ENCODE measurements at places on chromosomes 3 and 15.

GRCh38 chr3:150531775-150532174 lies 14.5 kb downstream of the SERP1 start:
- no peak for DNase-seq

DNA sequence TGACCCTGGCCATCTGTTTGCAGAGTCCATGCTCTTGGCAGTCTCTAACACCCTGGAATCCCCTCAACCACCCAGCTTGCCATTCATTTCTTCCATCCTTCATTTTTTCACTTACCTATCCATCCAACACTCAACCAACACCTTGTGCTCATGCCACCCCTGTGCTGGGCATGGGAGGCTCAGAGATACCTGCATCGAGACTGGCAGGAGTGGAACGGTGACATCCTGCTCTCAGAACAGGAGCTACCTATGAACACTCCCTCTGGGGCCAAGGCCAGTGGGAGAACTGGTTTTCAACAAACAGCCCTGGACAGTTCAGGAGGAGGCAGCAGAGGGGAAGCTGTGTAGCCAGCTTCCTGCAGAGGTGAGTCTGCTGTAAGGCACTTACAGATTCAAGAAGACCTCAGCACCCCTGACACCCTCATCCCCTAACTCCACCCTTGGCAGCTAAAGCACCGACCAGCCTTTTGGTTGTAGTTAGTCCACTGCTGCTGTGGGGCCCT lies 19.5 kb upstream of the ATP2B2 start:
- no peak for DNase-seq

DNA sequence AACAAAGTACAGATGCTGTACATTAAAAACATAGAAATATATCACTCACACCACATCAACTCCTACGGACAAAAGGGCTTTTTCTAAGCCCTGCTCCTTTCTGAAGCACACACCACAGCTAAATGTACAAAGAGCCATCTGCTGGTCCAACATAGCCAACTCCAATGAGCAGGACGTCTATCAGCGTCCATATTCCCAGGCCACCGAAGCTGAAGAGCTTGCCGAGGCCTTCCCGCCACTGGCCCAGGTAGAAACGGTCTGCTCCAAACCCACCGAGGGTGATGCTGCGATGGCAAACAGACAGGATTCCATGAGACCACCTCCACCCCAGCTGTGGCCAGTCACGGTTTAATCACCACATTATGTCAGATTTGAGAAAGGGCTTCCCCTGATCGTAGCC lies 9.8 kb downstream of the TM2D3 start:
- no peak for DNase-seq

DNA sequence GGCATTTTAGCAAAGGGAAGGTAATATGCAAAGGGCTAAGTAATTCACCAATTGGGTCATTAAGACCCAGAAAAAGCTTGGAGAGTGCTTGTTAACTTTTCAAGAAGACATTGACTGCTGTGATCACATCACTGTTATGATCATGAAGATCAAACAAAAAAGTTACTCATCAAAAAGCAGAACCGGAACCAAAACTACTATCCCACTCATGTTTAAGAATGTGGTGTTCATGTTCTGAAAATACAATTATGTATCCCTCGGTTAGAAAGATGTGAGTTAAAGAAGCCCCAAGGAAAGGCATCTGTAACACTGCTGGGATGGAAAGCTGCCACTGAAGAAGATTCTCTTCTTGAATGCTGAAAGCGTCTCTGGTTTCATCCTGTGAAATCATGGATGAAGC lies 32.6 kb downstream of the BBX start:
- no peak for DNase-seq

- DNase-seq, result no peak
Measured at GRCh38 chr3:137970914-137971831, 38.8 kb upstream of the CLDN18 start.

DNA sequence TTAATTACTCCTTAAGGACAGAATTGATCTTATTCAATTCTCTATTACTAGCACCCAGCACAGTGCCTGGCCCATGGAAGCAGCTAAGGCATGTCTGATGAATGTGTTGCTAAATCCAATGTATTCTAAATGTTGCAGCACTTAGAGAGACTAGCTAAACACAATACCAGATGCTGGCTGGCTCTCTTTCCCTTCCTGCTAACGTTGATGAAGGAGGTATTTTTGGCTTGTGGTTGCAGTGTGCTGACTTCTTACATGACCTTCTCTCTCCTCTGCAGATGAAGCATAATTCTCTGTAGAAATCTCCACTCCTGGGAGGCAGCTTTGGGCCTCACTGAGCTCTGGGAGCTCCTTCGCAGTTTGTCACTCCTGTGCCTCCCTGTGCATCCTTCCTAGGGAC lies 183.6 kb downstream of the PEX5L start:
- DNase-seq, result no peak

- DNase-seq, result no peak
Measured at GRCh38 chr3:28544236-28544635, 195.6 kb upstream of the AZI2 start.

DNA sequence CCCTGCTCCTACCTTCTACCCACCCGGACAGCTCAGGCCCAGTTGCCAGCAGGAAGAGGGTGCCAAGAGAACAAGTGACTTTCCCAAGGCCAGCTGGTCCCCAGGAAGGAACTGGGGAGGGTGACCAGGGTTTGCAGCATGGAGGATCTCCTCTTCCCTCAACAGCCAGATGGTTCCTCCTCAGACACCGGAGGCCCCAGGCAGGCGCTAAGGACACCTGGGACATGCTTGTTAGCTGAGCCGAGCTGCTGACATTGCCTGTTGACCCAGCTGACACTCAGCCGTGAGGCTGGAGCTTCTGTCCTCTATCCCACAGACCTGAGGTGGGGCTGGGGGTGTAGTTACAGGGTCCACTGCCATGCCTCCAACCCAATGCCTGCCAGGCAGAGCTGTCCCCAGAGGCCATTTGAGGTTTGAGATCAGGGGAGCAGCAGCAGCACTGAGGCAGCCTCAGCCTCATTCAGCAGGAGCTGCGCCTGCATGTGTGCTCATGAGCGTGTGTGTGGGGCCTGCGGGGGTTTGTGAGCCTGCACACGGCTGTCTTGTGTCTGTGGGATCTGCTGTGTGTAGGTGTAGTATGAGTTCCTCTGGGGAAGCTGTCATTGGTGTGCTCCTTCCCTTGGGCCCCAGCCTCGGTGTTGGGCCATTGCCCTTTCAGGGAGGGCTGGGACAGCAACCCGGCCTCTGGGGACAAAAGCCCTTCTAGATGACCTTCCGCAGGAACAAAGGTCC lies 7.1 kb downstream of the CPLX3 start:
- DNase-seq, result no peak

- DNase-seq, result no peak
Measured at GRCh38 chr15:62569460-62570404, 404.6 kb upstream of the C2CD4B start.

DNA sequence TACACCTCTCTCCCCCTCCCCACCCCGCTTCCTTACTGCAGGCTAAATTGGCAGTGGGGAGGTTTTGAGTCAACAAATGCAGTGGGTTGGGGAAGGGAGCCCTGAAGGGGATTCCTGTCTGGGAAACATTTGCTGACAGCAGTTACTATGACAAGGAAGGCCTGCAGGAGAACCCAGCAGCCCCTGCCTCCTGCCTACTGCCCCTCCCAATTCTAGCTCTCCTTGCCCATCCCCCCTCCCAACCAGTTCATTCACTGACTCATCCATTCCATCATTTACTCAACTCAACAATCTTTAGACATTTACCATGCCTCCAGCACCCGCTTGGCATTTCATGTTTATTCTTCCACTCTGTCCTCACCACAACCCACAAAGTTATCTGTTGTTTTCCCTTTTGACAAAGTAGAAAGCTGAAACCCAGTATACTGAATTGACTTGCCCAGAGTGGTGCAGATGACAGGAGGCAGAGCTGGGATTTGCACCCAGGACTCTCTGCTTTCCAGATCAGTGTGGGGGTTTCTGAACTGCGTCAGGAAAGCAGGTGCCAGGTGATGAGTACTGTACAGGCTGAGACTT lies 75.0 kb downstream of the MAGEF1 start:
- no peak for DNase-seq

GRCh38 chr3:143000528-143000927 lies 842 bp upstream of the U2SURP start:
- no peak for DNase-seq

DNA sequence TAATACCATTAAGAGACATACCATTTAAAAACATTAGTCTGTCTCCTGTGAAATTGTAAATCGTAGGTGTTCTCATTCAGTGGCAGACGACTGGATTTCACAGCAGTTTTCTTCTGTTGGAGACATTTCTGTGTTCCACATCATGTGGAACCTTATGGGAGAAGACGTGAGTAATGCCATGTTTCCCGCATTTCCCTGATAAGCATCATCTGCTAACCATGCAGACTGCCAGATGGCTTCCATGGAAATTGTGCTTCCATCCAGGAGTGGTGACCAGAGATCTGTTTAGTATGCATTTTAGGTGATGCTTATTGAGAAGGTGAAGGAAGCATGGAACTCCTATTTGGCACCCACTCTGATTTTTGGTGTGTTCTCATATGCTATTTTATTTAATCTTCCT lies 28.4 kb upstream of the ST3GAL6 start:
- DNase-seq, result no peak

DNA sequence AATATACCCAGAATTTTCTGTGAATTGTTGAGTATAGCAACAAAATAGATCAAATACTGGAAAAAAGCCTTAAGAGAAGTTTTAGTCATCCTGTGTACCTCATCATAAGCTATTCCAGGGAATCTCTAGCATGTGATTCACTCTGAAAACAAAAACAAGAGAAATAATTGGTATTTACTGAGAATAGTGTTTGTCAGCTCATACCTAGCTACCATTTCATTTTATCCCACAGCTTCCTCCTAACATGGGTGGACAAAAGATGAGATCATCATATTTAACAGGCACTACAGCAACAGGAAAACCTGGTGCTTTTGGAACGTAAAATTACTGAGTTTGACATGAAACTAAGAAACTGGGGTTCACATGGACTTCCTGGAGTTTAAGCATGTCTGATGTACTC lies 753.5 kb upstream of the NECTIN3 start:
- DNase-seq, result no peak

- no peak for DNase-seq
Measured at GRCh38 chr3:137815251-137815650, 51.1 kb downstream of the SOX14 start.

DNA sequence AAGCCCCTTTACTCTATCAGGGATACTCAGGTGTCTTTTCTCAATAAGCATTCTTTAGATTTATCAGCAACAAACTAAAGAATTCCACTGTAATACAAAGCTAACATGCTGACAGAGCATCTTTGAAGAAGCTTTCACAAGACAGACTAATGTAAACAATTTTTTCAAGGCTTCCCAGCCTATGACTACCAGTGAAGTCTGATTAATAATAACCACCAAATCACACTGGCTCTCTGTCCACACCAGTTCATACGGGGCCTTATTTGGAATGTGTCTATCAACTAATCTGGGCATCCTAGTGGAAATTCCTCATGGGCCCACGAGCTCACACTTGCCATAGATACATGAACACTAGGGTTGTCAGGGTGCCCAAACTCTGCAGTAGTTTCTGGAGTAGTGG lies 84.5 kb downstream of the EFL1 start:
- DNase-seq, result no peak
